ENCODE measurements at places on chromosomes 4 and X.

GRCh38 chr4:66585767-66586166, 915.5 kb upstream of the EPHA5 start:
- no peak for DNase-seq

DNA sequence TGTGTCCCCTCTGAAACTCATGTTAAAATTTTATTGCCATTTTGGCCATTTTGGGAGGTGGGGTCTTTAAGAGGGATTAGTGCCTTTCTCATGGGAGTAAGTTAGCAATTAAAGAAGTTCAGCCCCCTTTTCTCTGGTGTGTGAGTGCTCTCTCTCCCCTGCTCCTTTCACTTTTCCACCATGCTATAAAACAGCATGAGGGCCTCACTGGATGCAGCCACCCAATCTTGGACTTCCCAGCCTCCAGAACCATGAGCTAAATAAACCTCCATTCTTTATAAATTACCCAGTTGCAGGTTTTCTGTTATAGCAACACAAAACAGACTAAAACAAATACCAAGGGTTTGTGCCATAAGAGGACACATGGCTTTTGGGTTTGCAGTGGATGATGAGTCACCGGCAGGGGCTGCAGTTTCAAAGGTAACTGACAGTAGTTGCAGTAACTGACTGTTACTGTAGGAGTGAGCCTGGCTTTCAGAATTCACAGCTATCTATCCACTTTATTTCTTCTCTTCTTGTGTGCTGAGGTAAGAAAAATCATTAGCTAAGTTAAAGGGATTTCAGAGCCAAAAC, 121.5 kb downstream of the PPEF1 start:
- no peak for DNase-seq

DNA sequence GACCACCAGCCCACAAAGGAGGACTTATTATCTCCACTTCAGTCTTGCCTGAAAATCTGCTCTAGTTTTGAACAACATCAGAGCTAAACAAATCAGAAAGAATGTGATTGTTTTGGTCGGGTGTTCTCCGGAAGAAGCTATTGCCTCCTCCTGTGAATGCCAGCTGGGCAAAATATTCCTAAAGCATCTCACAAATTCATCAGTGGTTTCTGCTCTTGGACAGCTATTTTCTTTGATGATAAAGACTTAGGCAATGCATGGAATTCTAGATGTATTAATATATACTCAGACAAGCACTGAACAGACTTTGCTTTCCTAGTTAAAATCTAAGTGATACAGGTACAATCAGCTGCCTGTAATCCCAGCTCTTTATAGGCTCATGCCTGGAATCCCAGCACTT, 71.8 kb downstream of the ASMT start:
- DNase-seq = peak; percentile 23

DNA sequence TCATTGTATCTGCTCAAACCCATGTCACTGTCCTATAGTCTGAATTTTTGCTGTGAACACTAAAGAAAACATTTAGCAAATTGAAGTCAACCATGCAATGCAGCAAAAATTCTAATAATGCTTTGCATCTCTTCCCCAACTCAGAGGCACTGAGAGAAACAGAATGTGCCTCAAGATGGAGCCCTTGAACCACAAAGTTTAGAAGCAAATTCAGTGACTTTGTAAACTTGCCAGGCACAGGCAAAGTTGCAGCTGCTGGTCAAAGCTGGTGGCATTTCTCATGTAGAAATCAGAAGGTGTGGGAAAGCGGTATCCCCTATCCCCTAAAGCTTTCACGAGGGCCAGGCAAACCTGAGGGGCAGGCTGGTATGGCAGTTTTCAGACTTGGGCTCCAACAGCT, 121.7 kb upstream of the DIPK2B start:
- peak; percentile 64 for DNase-seq

DNA sequence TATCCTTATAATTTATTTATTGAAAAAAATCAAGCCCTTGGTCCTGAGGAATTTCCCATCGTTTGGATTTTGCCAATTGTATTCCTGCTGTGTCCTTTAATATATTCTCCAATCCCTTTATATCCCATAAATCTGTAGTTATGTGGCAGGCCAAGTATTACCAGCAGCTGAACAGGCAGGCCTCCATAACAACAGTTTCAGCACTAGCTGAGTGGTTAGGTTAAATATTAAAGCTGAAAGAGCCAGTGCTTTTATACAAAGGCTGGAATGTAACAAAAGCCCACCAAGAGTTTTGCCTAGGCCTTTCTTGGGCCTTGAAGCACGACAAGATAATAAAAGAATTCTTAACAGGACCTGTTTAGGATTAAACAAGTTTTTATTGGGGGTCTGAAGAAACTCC, 366.6 kb upstream of the GALNT7 start:
- DNase-seq = no peak

GRCh38 chrX:129716507-129716906, 22.3 kb upstream of the XPNPEP2 start:
- DNase-seq = no peak

DNA sequence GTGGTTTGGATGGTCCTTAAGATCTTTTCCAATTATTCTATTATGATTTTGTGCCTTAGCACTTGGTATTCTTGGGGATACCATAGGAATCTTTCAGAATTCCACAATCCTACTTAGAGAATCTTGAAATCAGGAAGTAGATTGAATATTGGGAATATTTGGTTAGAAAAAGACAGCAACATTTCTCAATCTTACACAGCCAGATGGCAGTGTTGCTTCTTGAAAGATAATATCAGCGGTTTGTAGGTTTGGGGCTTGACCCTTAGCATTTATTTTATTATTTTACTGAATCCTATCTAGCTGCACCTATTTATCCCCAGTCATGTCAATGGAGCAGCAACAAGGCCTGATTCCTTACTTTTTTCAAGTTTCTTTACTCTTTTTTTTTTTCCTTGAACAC, 28.6 kb downstream of the MAGEB1 start:
- no peak for DNase-seq

- peak; percentile 12 for DNase-seq
Observed at GRCh38 chr4:29311247-29311646, 1408.9 kb upstream of the PCDH7 start.

DNA sequence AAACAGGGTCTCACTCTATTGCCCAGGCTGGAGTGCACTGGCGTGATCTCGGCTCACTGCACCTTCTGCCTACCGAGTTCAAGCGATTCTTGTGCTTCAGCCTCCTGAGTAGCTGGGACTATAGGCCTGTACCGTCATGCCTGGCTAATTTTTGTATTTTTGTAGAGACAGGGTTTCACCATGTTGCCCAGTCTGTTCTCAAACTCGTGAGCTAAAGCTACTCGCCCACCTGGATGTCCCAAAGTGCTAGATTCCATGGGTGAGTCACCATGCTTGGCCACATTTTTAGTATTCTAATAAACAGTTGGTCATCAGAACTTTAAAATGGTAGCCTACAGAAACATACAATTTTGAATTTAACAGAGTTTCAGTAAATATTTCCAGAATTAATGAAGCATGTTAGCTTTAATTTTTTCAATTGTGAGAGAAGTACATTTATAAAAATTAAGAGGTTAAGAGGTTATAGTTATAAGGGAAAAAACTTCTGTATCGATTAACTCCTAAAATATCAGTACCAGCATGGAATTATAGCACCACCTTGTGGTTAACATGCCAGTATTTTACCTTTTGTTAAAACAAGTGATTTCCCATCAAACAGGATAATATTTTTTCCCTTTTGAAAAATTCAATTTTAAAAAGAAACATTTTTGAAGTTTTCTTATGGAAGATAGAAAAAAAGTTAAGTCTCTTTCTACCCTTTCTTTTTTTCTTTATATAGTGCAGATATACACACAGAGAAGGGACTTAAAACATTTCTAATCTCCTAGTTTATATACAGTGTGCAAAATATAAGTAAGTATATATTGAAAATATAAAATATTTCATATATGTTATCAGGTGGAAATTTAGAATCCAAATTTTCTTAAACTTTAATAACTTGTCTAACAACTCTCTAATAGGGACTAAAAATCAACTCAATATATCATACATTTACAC, 35.4 kb downstream of the CEP44 start:
- DNase-seq = peak; percentile 22

Data from astrocyte (in vitro differentiated cells and primary cell).